Tibial artery (tissue), 4 donors: ENCODE measurements at places on chromosomes 7 and 10.

- DNase-seq: peak; percentile 68
Measured at GRCh38 chr10:118447478-118448270, 105.5 kb upstream of the FAM204A start.

- DNase-seq: no peak
Measured at GRCh38 chr7:113840954-113841353, 77.9 kb downstream of the PPP1R3A start.

DNA sequence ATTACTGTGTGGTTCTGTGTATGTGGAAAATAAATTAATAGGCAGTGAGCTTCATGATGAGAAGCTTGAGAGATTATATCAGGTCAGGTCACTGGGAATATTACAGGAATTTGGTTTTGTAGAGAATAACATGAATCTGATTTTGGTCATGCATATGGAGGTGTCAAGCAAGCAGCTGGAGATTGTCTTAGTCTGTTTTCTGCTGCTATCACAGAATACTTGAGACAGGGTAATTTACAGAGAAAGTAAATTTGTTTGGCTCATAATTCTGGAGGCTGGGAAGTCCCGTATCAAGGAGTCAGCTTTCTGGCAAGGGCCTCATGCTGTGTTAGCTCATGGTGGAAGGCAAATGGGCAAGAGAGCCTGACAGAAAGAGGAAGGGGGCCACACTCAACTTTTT lies 120.7 kb upstream of the FAM3C start:
- no peak for DNase-seq

GRCh38 chr10:11538834-11539190 lies 72.6 kb downstream of the USP6NL start:
- DNase-seq: no peak

DNA sequence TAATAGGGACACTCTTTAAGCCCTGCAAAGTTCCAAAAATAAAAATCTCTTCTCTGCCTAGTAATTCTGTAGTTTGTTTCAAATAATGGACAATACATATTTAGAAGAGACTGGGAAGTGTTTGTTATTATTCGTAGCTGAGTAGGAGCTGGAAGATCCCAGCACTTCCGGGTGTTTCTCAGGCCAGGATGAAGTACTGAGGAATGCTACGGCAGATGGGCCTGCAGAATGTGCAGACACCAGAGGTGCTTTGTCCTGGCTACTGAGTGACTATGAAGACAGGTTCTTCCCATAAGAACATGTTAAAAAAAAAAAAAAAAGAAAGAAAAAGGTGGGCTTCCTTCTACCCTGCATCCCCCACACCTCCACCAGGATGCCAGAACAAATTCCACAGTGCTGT lies 36.1 kb downstream of the ETV1 start:
- no peak for DNase-seq

- no peak for DNase-seq
Measured at GRCh38 chr10:88076027-88076880, 212.8 kb downstream of the PTEN start.

GRCh38 chr10:6101181-6101580 lies 12.3 kb downstream of the RBM17 start:
- DNase-seq: no peak

DNA sequence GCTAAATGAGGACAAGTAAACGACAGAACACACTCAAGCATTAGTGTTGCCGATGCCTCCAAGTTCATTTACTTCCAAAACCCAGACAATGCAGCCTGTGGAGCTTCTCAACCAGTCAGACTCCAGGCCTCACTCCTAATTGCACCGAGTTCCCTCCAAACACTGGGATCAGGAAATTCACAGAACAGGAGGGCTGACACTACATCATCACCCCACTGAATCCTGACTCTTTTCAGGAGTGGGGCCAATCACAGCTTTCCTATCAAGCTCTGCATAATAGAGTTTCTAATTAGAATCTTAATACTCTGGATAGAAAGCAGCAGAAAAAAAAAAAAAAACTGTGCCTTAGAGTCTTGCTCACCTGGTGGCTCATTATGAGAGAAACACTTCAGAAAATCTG lies 103.7 kb downstream of the GLI3 start:
- no peak for DNase-seq

DNA sequence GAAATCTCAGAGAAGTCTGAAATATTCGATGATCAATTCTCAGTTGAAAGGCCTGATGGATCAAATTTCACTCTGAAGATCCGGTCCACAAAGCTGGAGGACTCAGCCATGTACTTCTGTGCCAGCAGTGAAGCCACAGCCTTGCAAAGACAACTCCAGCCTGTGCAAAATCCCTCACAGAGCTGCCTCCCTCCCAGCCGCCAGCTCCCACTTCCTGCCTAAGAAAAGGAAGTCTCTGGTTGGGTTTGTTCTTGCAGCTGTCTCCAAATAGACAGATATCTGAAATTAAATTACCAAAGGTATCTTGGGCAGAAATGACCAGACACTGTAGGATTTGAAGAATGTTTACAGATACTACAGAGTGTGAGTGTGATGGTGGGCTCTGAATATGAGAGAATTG lies 43.4 kb upstream of the PRSS58 start:
- no peak for DNase-seq

- DNase-seq: no peak
Measured at GRCh38 chr10:133618851-133619250, 7.7 kb downstream of the FRG2B start.

- DNase-seq: no peak
Measured at GRCh38 chr7:106247841-106248240, 36.9 kb downstream of the NAMPT start.

- DNase-seq: peak; percentile 60
Measured at GRCh38 chr10:133161486-133162109, 1.6 kb downstream of the KNDC1 start.

GRCh38 chr7:137606061-137606674 lies 240.6 kb downstream of the DGKI start:
- DNase-seq: no peak

DNA sequence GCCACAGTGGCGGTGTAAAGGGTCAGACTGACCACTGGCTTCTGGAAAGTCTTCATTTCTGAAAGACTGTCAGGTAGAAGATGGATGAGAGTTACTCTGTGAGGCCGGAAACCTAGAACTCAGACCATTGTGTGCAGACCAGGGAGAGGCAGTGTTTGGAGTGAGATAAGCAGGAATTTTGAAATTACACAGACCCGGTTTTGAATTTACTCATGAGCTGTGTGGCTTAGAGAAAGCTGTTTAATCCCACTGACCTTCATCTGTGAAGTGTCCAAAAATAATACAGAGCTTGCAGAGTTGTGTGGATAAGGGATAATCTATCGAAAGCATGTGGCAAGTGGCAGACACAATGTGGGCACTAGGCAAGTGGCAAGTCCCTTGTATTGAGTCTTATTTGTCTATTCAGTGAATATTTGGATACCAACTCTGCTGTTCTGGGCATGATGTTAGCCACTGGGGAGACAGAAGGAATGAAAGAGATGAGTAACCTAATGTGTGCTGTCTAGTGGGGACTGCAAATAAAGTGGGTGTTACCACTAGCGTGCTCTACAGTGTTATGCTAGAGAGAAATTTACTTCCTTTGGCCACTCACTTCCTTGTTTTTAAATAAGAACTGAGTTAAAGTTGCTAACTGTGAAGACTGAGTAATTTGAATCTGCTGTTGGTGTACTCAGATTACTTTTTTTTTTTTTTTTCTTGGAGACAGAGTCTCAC lies 69.4 kb downstream of the KIAA1217 start:
- DNase-seq: no peak

DNA sequence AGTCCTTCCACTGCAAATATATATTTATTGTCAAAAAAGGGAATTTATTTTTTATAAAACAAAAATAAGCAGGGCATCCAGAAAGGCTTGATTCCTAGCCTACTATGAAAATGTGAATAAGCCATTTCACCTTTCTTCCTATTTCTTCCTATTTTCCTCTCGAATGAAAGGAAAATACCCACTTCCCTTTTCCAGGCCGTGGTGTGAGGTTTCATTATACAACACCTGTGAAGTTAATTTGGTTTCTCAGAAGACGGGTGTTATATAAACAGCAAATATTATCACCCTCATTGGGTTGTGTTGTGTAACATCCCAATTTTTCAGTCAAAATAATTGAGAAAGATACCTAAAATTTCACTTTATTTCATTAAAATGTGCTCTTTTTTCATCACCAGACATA lies 214.3 kb downstream of the DGKB start:
- no peak for DNase-seq

- DNase-seq: no peak
Measured at GRCh38 chr10:91690412-91690811, 57.5 kb upstream of the PPP1R3C start.

GRCh38 chr7:135386776-135387175 lies 123.1 kb downstream of the CNOT4 start:
- no peak for DNase-seq

DNA sequence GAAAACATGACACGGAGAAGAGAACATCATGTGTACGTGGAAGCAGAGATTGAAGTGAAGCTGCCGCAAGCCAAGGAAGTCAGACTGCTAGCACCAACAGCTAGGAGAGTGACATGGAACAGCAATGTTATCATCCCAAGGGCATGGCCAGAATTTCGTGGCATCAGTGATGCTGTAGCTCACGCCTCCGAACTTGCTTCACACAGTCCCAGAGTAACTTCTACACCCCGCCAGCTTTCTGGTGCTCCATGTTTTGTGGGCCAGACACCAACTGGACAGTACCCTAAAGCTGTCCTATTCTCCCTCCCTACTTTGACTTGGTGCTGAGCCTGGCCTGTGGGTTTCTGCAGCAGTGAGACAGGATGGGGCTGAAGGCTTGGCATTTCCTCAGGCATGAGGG lies 33.0 kb upstream of the EMX2 start:
- no peak for DNase-seq

- no peak for DNase-seq
Measured at GRCh38 chr7:63521-64021, 128.8 kb upstream of the FAM20C start.

GRCh38 chr7:77370606-77371005 lies 45.5 kb downstream of the GSAP start:
- no peak for DNase-seq

- DNase-seq: no peak
Measured at GRCh38 chr7:114930107-114930661, 8.3 kb downstream of the MDFIC start.

- no peak for DNase-seq
Measured at GRCh38 chr7:1590476-1590875, 20.6 kb upstream of the PSMG3 start.

DNA sequence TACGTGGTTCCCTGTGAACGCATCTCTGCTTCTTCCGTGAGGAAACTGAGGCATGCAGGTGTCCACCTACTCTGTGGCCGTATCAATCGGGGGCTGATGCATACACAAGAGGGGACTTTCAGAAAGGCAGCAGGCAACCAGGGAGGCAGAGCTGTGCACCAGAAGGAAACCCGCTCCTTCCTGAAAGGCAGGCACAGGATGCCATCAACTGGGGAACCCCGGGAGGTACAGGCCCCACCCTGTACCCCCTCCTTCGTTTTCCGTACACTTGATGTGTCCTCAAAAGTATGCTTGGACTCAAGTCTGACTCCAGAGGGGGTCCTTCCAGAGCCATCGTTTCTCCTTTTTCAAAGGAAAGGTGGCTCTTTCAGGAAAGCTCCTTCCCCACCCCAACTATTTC lies 59.5 kb downstream of the ASB13 start:
- no peak for DNase-seq

- no peak for DNase-seq
Measured at GRCh38 chr10:14171336-14171735, 159.4 kb downstream of the FRMD4A start.

GRCh38 chr7:11818281-11818680 lies 13.7 kb downstream of the THSD7A start:
- no peak for DNase-seq
